ENCODE measurements at places on chromosomes 5 and 9.

- no peak for DNase-seq
These were observed 35.0 kb downstream of the ANGPTL2 start for GRCh38 chr9:127087411-127087810.

DNA sequence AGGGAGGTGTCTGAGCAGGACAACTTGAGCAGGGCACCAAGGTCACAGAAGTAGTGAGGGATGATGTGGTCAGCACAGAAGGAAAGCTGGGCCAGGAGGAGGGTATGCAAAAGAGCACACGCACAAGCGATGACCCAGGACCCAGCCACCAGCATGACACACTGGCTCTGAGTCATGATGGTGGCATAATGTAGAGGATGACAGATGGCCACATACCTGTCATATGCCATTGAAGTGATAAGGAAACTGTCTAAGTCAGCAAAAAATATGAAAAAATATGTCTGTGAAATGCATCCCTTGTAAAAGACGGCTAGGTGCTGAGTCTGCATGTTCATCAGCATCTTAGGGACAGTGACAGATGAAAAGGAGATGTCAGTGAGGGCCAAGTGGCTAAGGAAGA, 380 bp downstream of the OR1J1 start:
- DNase-seq = no peak

DNA sequence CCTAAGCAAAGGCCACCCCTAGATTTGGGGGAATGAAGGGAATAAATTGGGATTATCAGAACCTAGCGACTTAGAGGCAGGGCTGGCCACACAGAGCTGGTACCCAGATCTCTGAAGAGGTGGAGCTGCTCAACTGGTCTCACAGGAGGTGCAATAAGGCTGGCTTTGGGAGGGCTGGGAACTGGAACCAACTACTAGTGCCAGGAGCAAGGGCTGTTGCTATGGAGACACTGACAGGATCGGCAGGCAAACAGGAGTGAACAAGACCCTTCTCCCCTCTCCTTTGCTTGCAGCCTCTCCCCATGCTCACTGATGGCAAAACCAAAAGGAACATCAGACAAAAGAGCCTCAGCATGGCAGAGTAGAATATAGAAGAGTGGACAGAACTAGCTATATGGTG, 17.0 kb upstream of the WHRN start:
- no peak for DNase-seq

DNA sequence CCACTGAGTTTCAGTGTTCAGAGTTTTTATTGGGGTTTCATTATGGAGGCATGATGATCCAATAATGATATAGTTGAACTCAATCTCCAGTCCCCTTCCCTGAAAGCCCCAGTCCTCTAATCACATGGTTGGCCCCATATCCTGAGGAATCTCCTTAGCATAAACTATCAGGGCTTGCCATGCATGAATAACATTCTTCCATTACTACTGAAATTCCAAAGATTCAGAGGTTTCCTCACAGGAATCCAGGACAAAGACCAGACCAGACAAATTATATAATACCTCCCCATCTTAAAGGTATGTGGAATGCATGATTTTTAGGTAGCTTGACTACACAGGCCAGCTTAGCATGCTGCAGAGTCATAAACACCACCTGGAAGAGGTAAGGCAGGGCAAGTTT, 15.5 kb upstream of the LRRTM2 start:
- DNase-seq = no peak

DNA sequence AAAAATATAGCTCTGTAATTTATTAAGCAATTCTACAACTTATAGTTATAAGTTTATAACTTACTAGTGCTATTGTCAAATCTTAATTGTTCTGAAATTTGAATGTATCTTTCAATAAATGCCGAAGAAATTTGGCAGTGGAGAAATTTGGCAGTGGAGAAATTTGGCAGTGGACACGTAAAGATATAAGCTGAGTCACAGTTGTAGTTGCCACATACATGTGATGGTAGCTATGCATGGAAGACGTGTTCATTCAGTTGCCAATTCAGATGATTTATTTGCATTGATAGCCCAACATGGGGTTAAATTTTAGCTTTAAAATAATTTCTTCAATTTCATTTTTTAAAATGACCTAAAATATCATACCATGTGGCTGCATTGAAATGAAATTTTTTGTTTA, 127.8 kb upstream of the NR4A3 start:
- no peak for DNase-seq

GRCh38 chr5:15587916-15588315, 87.9 kb downstream of the FBXL7 start:
- peak; percentile 63 for DNase-seq

DNA sequence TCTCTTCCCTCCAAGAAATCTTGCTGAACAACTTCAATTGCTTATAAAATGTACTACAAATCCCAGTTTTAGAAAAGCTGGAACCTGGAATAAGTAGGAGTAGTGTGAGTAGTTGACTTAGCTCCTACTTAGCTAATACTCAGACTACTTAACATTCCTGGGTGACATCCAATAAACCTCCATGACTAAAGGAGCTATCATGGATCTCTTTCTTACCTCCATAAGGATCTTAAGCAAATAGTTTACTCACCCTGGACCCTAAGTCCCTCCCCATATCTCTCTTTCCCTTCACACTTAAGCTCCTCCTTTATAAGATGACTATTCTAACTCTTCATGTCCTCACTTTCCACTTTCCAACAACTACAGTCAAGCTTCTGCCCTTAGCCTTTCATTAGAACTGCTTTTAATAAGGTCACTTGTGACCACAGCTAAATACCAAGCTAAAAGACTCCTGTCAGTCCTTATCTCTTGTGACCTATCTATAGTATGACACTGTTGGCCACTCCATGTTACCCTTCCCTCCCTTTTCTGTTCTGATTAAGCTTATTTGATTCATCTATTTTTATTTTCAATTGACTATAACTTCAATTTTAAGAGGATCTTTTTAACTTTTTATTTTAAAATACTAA, 194.9 kb downstream of the RFX3 start:
- DNase-seq = no peak

GRCh38 chr9:93198117-93198837, 14.3 kb downstream of the WNK2 start:
- no peak for DNase-seq

- no peak for DNase-seq
These were observed 226.0 kb upstream of the ATP10B start for GRCh38 chr5:161077936-161078545.

DNA sequence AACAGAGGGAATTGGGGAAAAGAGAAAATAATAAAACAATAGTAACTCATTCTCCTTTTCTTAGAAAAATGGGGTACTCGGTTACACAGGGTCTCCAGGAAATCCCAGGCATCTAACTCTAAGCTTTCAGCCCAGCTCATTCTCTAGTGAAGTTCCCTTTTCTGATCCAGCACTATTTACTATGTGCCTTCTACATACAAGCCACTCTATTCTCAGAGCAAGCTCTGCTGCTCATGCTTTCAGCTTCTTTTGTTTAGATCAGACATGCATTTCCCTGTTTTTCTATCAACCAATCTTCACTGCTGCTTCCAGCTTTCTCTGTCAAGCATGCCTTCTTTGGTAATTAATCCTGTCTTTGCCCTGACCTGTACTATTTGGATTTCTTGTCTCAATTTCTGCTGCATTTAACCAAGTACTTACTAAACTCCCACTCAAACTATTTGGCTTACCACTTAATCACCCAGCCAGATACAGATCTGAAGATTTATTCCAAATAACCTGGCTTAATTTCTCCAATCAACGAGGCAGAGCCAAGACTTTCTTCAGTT, 25.3 kb downstream of the OSMR start:
- DNase-seq = no peak

DNA sequence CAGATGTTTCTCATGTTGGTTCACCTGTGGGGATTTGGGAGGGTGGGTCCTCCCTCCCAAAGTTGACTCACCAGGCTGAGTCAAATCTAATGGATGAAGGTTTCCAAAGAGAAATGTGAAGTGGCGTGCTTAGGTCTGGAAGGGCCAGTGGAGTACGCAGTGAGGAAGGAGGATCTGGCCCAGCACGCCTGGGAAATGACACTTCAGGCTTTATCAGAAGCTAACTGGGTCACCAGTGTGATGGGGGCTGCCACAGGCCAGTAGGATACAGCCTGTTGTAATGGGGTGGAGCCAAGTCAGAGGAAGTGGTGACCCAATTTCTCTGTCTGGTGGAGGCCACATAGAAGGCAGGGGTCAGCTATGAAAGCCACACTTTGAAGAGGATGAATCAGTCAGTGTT, 18.0 kb downstream of the POLR1E start:
- no peak for DNase-seq

GRCh38 chr5:172469697-172470096, 15.4 kb upstream of the SH3PXD2B start:
- DNase-seq = no peak

- no peak for DNase-seq
These were observed 97.8 kb upstream of the KLF4 start for GRCh38 chr9:107587191-107587963.

DNA sequence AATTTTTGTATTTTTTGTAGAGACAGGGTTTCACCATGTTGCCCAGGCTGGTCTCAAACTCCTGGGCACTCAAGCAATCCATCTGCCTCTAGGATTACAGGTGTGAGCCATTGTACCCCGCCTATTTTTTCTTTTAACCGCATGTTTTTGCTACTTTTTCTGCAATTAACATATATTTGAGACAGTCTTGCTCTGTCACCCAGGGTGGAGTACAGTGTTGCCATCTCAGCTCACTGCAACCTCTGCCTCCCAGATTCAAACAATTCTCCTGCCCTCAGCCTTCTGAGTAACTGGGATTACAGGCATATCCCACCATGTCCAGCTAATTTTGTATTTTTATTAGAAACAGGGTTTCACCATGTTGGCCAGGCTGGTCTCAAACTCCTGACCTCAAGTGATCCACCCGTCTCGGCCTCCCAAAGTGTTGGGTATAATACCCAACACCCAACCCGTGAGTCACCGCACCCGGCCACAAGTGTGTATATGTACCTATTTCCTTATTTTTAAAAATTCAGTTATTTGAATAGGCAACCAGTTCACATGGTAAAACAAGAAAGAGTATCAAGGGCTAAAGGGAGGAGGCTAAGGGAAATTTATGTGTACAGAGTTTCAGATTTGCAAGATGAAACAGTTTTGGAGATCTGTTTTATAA, 13.3 kb downstream of the PHAX start:
- DNase-seq = no peak

DNA sequence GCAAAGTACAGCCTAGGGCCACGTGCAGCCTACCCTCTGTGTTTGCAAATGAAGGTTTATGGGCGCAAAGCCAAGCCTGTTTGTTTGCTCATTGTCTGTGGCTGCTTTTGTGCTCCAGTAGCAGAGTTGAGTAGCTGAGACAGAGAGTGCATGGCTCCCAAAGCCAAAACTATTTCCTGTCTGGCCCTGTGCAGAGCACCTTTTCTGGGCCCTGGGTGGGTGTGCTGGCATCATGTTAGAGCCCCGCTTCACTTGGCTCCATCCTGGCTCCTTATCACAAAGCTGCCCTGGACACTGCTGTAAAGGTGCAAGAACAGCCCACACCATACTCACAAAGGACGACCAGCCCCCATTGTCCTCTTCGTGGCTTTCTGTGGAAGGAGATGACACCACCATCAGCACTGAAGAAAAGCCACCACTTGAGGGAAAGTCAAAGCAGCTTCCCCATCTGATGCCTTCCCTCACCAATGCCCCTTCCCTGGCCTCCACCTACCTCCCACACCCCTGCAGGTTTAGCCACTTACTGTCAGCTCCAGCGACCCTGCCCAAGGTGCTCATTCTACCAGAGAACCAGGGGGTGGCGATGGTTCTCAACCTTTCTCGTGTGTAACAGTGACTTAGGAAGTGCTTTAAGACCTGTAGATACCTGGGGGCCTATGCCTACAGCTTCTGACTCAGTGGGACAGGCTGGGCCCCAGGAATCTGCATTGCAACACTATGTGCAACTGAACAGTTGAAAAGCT, 23.4 kb downstream of the LCP2 start:
- DNase-seq = no peak

DNA sequence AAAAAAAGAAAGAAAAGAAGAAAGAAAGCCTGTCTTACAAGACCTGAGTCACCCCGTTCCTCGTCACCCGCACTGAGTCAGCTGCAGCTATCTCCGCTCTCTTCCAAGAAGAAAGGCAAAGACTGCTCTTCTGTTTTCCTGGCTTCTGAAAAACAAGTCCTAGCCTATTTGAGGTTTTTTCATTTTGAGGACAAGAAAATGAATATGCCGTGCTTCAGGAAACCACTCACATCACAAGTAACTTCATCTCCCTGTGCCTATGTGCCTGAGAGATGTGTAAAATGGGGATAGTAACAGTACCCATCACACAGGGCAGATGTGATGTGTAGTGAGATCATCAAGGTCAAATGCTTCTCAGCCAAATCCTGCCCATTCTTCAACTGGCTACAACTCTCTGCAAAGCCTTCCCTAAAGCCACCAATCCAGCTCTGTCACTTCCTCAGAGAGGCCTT, 78.4 kb downstream of the GLDC start:
- DNase-seq = peak; percentile 67

GRCh38 chr5:143648696-143649095, 163.3 kb upstream of the HMHB1 start:
- no peak for DNase-seq

GRCh38 chr9:115241641-115242040, 123.7 kb upstream of the TNC start:
- no peak for DNase-seq

DNA sequence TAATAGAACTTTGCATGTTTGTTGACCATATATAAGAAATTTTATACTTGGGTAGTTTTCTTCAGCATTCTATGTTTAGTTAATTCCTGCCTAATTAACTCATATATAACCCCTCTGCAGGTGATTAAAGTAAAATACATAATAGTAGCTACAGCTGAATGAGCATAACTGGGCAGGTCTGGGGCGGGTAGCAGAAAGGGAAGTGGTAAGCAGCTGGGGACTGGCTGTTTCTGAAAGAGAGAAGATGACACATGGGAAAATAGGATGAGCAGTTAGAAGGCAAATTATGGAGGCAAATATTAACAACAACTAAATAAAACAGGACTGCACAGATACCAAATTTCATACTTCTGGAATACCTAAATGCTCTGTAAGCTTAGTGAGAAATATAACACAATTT, 128.1 kb downstream of the CPLANE1 start:
- no peak for DNase-seq

DNA sequence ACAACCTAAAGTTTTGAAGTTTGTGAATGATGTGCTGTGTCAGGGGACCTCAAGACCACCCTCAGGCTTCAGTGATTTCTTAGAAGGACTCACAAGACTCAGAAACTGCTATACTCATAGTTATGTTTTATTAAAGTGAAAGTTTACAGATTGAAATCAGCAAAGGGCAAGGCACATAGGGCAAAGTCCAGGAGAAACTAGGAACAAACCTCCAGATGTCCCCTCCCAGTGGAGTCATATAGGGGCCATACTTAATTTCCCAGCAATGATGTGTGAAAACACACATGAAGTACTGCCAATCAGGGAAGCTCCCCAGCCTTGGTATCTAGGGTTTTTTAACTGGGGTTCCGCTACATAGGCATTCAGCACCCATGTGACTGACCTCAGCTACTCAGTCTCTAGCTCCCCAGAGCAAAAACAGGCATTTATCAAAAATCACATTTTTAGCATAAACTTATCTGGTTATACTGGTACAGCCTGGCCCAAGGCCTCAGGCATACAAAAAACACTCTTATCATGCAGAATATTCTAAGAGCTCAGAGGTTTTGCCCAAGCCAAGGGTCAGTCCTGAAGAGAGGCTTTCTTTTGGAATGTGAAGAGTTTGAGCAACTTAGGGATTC, 74.7 kb upstream of the ANKRD55 start:
- no peak for DNase-seq

GRCh38 chr9:14838701-14839100, 71.5 kb downstream of the FREM1 start:
- DNase-seq = no peak

GRCh38 chr5:82376307-82376706, 98.2 kb upstream of the RPS23 start:
- no peak for DNase-seq

GRCh38 chr9:36136272-36136893, at the start of gene GLIPR2:
GLIPR2 (plus strand) TSS chr9:36136733; CDS start chr9:36136779, 46 bp downstream.
- no peak for DNase-seq
